ENCODE measurements at places on chromosomes 3 and 15.

DNA sequence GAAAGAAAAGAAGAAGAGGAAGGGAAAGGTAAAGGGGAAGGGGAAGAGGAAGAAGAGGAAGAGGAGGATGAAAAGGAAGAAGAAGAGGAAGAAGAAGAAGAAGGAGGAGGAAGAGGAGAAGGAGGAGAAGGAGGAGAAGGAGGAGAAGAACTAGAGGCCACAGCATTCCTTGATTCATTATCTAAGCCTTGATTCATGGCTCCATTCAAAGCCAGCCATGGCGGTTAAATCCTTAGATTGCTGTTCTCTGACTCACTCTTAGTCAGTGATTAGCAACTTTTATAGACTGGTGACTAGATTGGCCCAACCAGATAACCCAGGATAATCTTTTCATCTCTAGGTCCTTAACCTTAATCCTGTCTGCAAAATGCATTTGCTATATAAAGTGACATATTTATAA lies 47.6 kb downstream of the OSTN start:
- DNase-seq, result no peak

GRCh38 chr3:52217409-52217805 lies 8.0 kb downstream of the TLR9 start:
- DNase-seq, result no peak

DNA sequence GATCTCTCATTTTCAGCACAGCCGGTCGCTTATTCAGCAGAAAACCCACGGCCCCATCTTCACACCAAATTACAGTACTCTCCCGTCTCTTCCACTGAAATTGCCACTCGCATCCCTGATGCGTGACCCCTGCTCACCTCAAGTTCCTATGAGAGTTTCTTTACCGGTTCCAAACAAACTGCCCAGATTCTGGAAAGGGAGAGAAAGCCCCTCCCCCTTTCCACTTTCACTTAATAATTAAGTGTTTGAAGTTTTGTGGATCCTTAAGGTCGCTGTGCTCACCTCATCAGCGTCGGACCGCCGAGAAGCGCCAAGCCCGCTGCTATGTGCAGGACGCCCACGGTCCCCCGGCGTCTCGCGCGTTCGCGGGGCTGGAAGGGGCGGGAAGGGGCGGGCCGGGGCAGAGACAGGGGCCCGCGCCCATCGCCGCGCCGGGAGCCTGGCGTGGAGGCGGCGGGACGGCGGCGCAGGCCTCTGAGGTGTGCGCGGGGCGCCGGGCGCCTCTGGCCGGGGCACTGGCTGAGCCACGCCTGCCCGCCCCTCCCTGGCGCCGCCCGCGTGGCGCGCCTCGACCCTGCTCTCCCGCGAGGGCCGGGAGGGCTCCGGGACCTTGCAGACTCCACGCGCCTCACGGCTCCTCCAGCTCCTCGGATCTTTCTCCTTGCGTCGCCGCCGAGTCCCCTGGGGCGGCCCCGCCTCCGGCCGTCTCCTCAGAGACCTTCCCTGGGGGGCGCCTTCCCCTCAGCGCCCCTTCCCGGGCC lies at the start of gene GPR156:
Gene GPR156, minus strand, starts transcription at position 476 of the 761 bp plus-strand sequence. CDS start 41,124 bp downstream, outside the sequence.
- no peak for DNase-seq

DNA sequence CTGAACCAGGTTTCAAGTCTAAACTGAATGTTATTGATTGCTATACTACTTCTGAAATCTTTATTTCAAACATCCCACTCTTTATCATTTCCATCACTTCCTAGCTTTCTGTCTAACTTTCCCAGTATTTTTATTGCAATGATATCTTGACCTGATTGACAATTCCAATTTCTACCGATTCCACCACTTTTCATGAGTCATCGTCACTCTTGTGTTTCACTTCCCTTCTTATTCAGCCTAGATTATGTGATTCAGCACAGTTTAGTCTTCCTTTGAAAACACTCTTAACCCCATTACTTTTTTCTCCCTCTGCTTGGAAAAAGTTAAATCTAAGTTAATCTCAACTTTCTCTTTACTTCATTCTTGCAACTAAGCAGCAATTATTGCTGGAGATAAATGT lies 62.6 kb downstream of the SLC7A14 start:
- no peak for DNase-seq

GRCh38 chr15:101176625-101177024 lies 75.2 kb downstream of the CHSY1 start:
- DNase-seq, result no peak

DNA sequence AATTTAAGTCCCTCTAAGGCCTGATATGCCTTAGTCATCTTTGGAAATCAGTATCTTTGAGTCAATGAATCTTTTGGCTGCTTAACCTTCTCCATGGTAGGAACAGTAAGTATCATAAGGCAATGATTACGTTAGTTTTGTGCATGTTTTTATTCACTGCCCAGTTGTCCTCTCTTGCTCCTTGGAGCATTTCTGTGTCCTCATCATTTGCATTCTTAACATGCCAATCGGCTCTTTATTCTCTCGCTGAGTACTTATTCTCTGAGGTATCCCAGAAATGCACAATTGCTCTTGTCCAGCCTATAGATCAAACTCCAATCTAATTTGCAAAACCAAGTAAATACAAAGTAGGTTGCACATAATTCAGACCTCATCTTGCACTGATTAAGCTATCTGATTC lies 405.0 kb upstream of the IL12A start:
- no peak for DNase-seq

DNA sequence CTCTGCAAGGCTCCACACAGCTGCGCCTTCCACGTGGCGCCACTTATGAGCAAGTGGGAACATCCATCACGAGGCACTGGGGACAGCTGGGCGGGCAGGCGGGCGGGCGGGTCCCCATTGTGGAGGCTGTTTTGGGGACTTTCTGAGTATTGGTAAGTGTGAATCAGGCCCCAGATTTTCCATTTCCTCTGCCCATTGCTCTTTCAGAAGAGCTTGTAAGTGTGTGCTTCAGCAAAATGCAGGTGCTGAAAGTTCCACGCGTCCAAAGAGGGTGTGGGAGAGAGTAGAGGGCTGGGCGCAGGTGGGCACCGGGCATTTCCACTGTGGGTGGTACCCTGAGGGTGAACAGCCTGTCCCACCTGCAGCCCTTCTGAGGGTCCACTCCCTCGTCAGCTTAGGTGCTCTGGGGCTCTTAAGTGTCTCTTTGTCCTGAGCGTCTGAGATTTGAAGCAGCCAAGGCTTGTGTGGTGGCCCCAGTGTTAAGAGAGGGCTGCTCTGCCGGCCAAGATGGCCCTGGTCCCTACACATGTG lies 177.1 kb downstream of the RPLP1 start:
- no peak for DNase-seq

DNA sequence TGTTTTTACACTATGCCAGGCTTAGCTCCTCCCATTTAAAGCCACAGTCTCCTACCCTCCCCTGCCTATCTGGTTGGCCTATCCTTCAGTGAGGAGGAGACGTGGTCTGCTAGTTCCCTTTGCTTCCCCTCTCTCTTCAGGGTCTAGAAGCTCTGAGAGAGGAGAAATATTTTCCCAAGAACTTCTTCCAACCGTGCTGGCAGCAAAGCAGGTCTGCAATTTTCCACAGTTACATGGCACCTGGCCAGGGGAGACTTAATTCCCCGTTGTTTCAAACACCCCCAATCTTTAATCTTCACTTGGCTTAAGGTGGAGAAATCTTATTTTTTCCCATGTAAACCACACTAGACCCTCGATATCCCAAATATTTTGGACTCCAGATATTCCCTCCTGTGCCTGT lies 149.5 kb upstream of the MCTP2 start:
- DNase-seq, result no peak

- no peak for DNase-seq
These were observed 128.8 kb downstream of the MITF start for GRCh38 chr3:69867941-69868505.

- no peak for DNase-seq
These were observed 675 bp downstream of the PSMD6 start for GRCh38 chr3:64022451-64023186.

DNA sequence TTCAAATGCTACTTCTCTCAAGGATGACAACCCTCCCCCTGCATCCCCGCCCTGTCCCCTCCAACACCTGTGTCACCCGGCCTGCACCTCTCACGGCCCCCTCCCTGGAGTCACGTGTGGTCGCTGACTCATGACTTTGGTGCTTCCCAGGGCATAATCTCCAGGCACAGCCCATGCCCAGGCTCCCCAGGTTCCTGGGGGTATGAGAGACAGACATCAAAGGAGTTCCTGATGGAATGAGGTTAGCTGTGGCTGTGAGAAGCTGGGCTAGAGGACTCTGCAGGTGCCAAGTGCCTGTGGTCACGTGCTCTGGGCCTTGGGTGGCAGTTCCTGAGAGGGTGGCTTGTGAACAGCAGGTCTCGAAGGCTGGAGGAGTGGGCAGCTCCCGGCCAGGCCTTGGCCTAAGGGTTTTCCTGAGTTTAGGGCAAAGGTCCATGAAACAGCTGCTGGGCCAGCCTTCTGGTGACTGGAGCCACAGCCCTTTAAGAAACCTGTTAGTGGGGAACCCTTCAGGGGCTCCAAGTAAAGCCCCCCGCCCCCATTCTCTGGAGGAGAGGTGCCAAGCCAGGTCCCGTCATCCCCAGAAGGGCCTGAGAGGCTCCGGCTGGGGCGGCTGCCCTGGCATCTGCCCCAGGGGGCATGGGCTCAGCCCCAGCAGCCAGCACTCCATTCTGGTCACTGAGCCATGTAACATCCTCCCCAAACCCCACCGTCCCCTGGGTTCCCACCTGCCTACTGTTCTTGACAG lies 230.0 kb downstream of the XXYLT1 start:
- no peak for DNase-seq

DNA sequence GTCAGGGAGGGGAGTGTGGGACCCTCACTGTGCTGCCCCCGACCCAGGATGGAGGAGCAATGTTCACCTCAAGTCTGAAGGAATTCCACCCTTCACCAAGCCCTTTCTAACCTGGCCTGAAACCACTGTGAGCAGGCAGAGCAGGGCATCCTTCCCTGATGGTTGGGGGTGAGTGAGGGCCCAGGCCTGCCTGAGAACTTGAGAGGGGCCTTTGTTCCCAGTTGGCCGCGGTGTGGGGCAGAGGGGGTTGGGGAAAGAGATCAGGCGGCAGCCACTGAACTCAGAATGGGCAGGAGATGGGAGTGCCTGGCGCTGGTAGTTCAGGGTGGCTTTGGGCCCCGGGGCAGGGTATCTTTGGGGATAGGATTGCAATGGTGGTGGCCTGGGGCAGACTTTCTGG lies 103.5 kb upstream of the RPL32 start:
- no peak for DNase-seq

DNA sequence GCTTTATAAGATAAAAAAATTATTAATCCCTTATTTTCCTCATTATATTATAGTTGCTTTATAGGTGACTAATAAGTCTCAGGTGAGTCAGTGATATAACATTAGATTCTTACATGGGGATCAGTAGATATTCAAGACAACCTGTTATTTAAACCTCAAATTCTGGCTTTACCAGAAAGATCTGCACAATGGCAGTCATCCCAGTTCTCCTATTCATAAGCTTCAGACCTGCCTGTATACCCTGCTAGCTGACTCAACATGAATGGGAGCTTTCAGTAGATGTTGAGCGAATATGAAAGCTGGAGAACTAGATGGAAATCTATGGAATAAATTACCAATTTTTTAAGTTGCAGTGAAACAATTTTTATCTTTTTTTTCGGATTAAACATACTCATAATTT lies 20.5 kb upstream of the CCDC54 start:
- no peak for DNase-seq

GRCh38 chr3:18679238-18679637 lies 254.1 kb upstream of the SATB1 start:
- no peak for DNase-seq

DNA sequence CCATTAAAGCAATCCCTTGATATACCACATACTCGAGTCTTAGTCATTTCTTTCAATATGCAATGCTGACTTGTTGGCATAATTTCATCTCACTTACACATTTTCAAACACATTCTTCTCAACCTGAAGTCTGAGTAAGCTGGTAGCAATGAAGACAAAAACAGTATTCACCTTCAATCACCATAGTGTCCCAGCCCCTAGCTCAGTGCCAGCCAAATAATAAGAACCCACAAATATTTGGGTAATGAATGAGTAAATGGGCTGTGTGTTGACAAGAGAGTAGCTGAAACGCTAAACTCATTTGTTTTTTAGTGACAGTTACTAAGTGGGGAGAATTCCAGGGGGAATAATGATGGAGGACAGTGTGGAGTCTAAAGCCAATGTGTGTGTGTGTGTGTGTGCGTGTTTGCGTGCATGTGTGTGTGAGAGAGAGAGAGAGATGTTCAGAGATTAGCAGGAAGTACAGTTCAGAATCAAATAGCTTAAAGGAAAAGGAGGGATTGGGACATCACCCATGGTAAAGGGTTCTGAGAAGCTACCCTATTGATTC lies 165.7 kb downstream of the GAP43 start:
- no peak for DNase-seq

GRCh38 chr3:8555113-8555661 lies 53.6 kb downstream of the LMCD1 start:
- DNase-seq, result no peak

- DNase-seq, result peak; percentile 58
These were observed 48.5 kb downstream of the THBS1 start for GRCh38 chr15:39629371-39629770.

- peak; percentile 22 for DNase-seq
These were observed 27.3 kb downstream of the ATOSA start for GRCh38 chr15:52651868-52652267.

- no peak for DNase-seq
These were observed 33.6 kb downstream of the GOLGA6L10 start for GRCh38 chr15:82315519-82316246.

DNA sequence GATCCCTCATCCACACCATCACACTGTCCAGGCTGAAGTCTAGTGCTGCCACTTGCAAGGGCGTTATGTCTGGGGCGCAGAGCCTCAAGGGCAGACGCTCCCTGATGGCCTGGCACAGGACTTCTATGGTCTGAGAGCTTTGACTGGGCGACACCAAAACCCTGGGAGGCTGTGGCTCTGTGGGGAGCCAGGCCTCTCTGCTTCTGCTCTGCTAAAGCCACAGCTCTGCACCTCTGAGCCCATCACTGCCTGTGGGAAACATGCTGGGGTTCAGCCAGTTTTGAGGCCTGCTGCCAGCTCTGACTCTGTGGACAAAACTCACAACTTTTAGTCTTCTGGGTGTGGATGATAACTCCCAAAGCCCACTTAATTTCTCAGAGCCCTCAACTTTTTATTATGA lies 6.3 kb upstream of the LCTL start:
- DNase-seq, result no peak

- no peak for DNase-seq
These were observed 87.0 kb downstream of the TMEM108 start for GRCh38 chr3:133125171-133125570.

DNA sequence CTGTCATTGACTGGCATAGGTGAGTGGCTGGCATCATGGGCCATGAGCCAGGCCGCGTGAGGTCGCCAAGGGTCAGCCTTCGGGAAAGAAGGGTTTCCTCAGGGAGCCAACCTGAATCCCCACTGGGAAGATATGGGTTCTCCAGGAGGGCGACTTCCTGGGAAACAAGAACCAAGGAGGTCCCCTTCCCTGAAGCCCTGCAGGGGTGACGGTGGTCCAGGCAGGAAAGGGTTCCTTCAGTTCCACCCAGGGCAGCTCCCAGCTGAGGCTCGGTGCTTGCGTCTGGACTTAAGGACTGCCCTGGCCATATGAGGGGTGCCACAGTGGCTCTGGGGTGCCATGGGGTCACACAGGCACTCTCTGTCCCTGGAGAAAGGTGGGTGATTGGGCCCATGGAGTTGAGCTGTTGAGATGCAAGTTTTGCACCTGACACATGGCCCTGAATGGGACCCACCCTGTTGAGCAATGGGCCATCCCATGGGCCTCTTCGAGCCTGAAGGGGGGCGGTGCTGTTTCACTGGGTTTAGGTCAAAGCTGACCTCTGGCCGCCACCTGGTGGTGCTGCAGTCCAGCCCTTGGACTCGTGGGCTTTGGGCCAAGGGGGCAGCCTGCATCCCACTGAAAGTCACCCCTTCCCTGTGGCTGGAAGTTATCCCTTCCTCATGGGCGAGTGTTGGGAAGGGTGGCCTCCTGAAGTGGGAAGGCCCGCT lies 228.1 kb downstream of the SNRPN start:
- DNase-seq, result no peak
